ENCODE measurements at places on chromosomes 3 and 15.

GRCh38 chr15:72852273-72852672 is 68.7 kb upstream of the ADPGK start:
- no peak for DNase-seq

DNA sequence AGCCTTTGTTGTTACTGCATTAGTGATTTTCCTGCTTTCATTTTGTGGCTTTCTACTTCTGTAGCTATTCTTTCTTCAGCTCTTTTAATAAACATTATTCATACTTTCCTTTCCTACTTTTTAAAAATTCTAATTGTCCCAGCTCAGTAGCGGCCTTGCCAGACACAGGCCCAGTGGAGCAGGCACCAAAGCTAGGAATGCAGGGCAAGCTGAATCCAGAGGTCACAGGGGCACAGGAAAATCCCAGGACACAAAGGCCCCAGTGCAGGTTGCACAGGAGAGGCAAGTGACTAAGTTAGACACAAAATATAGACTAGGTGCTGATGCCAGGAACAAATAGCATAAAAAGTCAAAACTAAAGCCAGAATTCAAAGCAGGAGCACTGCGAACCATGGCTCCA is 49.0 kb upstream of the CCDC80 start:
- DNase-seq = no peak

- no peak for DNase-seq
Observed at GRCh38 chr3:13768453-13768852, 111.4 kb downstream of the WNT7A start.

GRCh38 chr3:37934631-37935289 is 55.8 kb upstream of the VILL start:
- no peak for DNase-seq

DNA sequence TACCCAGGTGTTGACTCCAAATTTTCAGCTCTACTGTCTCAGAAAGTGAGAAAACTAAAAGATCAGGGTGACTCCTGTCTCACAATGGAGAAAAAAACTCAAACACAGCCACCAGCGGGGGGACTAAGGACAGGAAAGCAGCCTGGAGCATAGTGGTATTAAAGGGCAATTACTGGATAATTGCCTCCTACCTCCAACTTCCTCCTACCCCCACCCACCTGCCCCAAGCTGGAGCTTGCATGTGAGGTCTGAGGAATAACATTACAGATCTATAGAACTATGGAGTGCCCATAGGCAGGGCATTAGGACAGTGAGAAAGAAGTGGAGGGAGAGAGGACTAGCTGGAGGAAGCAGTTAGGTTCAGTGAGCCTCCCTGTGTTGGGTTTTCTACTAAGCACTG is 2.7 kb upstream of the PCCB start:
- DNase-seq = no peak

- no peak for DNase-seq
Observed at GRCh38 chr3:177538750-177539730, 341.8 kb upstream of the TBL1XR1 start.

- DNase-seq = no peak
Observed at GRCh38 chr3:29099296-29099695, 181.6 kb upstream of the RBMS3 start.
